Effector CD4-positive, alpha-beta T cell (primary cell): ENCODE measurements at places on chromosomes 4 and X.

GRCh38 chrX:82412858-82413257 lies 1095.2 kb upstream of the POU3F4 start:
- no peak for DNase-seq

DNA sequence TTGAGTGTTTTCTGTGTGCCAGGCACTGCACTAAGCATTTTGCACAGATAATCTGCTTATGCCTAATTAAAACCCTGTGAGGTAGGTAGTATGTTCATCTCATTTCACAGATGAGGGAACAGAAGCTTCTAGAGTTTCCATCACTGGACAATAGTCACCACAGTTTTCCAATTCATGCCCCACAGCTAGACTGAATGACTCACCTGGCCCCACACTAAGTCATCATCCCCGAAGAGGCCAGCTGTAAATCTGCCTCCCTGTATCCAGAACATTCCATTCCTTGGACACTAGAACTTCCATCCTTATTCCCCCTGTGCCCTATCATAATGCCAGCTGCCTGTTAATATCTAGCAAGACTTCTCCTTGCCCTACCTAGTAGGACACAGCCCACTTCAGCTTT lies 40.9 kb upstream of the NYX start:
- no peak for DNase-seq

GRCh38 chrX:77017093-77017492 lies 430.1 kb upstream of the FGF16 start:
- no peak for DNase-seq

- no peak for DNase-seq
Observed at GRCh38 chr4:172188248-172188988, 375.2 kb downstream of the GALNTL6 start.

DNA sequence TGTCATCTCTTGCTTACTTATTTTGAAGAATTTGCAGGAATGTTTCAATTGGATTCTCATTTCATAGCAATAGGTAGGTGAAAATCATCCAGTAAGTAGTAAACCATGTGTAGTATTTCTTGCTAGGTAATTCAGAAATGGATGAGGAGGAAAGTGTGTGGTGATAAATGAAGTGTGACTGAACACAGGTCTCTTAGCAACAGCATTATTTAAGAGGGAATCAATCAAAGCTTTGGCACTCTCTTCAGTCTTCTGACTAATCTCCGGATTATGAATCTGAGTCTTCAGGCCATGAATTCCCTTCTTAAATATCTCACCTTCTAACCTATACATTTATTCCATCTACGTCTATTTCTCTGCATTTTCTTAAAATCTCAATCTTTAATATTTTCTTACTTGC lies 55.8 kb upstream of the ARHGAP24 start:
- DNase-seq, result no peak

GRCh38 chr4:90159193-90159592 lies 32.0 kb downstream of the CCSER1 start:
- DNase-seq, result no peak

DNA sequence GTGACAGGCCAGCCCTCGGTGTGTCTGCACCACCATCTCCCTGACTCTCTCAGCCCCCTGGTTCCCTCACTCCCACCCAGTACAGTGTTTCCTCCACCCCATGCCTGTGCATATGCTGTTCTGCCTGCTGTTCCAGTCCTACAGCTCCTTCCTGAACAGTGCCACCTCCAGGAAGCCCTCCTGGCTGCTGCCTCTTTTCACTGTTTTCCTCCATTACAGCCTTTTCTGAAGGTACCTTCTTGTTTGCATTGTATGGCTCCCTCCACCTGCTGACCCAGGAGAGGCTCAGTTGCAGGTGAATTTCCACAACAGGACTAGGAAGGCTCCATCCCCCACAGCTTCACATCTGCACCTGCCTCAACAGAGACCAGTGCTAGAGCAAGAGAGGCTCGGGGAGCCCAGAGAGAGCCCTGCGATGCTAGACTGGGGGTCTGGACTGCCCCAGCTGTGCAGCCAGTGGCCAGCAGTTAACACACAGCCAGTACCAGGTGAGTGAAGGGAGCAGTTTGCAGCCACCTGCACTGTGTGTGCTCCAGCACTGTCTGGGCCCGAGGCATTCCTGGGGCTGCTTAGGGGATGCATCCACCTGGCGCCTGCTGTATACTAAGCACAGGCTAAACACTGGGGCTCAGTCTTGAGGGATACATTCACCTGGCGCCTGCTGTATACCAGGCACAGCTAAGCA lies 92.0 kb downstream of the ADRA2C start:
- no peak for DNase-seq

- no peak for DNase-seq
Observed at GRCh38 chr4:48792348-48793006, 12.4 kb upstream of the FRYL start.

DNA sequence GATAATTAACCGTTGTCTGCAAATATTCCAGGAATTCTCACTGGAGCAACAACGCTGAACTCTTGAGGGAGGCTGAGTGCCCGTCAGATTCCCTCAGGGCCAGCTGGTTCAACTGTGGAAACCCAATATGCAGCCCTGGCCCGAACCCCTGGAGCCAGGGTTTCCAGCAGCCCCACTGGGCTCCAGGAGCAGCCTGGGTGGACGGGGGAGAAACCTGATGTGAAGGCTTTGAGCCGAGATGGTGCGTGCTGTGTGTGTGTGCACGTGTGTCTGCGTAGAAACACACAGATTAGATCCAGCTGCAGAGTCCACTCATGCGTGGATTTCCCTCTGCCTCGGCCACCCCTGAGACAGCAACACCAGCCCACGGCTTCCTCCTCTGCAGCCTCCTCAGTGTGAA lies 19.4 kb upstream of the SLC25A6 start:
- no peak for DNase-seq

GRCh38 chrX:114584983-114585842 lies 1.3 kb downstream of the HTR2C start:
- no peak for DNase-seq

- no peak for DNase-seq
Observed at GRCh38 chr4:150976478-150977118, 38.5 kb downstream of the LRBA start.

DNA sequence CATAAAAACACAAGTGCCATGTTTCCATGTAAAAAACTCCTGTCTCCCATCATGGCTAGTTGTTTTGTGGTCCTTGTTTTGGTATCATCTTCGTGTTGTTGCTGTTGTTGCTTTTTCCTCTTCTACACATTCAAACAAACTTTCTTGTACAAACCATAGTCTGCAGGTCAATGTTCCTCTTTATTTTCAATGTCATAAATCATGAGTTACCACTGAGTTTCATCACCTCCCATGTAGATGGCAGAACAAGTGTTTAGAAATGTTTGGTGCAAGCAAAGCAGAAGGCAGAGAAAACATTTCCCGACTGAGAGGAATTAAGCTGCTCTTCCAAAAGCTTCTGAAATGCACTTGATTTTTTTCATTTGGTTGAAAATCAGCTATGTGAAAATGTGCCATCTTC lies 166.0 kb downstream of the ANTXR2 start:
- no peak for DNase-seq

DNA sequence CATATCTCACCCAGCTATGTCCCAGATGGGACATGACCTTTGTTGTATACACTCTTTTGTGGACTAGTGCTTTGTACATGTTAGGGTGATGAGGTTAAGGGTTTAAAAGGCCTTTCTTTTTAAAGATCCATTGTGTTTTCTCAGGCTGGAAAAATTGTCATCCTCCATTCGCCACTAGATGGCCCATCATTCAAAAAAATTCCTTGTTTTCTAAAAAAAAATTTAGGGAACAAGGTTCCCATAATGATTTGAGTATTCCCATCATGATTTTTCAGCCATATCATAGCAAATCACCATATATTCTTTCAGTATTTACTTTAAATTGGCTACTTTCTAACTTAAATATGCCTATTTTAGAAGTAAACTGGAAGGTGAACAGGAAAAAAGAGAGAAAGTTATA lies 91.9 kb upstream of the TMEM164 start:
- DNase-seq, result no peak

GRCh38 chr4:88177983-88178625 lies 19.7 kb upstream of the ABCG2 start:
- no peak for DNase-seq

DNA sequence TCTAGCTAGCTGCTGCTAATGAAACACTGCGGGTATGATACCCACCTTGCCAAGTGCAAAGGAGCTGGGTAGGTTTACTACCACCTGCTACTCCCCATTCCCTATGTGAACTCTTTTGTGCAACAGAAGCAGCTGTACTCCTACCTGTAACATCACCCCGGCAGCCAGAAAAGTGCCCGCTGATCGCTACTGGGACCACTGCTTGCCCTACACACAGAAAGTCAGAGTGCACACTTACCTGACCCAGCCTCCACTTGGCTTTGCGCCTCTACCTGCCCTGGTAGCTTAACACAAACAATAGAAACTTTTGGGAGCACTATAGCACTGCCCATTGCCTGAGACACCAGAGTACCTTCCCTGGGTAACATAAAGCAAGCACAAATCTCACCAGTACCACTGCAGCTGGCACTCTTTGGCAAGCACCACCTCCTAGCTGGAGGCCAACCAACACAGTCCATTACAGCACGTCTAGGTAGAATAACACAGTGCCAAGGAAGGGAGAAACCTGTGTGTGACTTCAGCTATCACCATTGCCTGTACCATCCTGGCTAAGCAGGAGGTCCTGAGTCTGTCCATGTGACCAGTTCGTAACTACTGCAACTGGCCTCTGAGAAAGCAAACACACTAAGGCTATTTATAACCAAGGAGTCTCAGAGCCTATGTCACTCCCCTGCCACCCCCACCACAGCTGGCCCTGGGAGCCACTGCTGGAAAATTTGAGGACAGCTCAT lies 80.1 kb downstream of the CENPC start:
- no peak for DNase-seq

- DNase-seq, result no peak
Observed at GRCh38 chr4:82261084-82261483, 112.7 kb downstream of the HNRNPD start.

GRCh38 chrX:13511241-13511943 lies 58.0 kb upstream of the EGFL6 start:
- DNase-seq, result no peak

- no peak for DNase-seq
Observed at GRCh38 chr4:153763404-153763803, 3.6 kb upstream of the RNF175 start.

DNA sequence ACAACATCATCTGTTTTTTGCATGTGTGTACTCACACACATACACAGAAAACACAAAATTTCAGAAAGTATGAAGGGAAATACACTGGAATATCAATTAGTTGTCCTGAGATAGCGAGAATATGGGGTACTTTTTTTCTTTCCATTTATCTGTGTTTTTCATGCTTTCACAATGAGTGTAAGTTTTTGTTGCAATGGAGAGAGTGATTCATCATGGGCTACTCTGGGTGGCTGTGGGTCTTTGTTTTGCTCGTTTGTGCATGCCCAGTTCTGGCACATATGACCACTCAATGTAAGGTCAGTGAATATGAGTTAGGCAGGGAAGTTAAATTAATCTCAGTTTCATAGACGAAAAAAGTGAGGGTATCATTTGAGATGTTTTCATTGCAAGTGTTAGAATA lies 26.9 kb downstream of the XK start:
- DNase-seq, result no peak

DNA sequence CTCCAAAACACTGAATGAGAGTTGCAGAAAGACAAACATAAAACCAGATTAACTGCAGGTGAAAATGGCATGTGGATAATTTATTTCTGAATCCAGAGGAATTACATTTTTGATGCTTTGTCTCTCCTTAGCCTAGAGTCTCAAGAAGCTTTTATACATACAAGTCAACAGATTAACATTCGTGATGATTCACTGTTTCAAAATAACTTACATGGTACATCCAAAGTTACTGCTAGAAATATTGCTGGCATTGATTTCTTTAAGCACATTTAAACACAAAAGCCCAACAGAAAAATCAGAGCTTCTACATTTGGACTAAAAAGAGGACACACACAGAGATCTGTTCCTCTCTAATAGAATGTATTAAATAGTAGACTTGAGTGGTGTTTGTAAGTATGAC lies 105.6 kb downstream of the AMELX start:
- DNase-seq, result no peak

- DNase-seq, result no peak
Observed at GRCh38 chr4:146051223-146051622, 112.6 kb upstream of the ZNF827 start.

- DNase-seq, result no peak
Observed at GRCh38 chr4:84264652-84265051, 234.4 kb downstream of the NKX6-1 start.

DNA sequence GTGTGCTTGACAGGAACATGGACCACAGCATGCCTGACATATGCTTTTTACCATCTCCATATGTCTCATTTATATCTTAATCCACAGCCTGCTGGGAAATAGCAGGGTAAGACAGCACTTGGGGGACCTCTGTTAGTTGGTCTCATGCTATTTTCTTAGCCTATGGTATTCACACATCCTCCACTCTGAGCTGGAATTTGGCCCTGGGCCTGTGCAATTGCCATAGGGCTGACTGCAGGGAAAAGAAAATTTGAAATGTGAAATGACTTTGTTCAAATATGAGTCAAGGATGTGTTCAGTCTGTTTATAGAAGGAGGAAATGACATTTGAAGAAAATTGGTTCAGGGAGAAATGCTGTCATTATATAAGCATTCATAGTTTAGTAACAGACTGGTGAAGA lies 9.6 kb upstream of the MAP7D3 start:
- DNase-seq, result no peak

DNA sequence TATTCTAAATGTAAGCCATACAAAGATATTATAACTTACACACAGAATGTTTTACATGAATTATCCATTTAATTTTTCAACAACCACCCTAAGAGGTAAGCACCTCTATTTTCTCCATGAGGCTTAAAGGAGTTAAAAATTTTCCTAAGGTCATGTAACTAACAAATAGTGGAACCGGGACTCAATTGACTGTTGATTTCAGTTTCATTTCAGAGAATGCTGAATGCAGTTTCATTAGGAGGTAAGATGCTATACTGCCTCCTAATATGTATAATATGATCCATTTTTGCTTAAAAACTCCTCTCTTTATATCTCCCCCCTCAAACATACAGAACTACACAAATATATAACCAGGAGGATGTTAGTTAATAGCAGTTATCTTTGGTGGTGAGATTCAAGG lies 29.1 kb downstream of the PHKA1 start:
- DNase-seq, result no peak

- DNase-seq, result no peak
Observed at GRCh38 chrX:20742106-20742505, 475.4 kb upstream of the RPS6KA3 start.

- no peak for DNase-seq
Observed at GRCh38 chr4:169931964-169932363, 94.2 kb downstream of the MFAP3L start.

- DNase-seq, result no peak
Observed at GRCh38 chrX:138127314-138127713, 561.4 kb downstream of the ZIC3 start.

DNA sequence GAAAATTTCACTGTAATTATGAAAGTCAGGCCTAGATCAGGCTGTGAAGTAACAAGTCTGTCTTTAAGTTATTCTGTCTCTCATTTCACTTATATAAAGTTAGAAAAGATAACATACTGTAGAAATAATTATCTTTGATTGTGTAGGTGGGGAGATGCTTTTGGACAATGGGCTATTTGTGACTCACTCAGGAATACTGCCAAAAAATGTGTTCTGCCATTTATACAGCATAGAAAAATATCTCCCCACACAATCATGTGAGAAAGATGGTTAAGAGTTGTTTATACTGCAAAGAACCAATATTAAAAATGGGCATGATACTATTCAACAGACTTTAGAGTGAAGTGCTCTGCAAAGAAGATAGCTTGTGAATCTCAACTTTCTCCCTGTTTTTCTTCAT lies 95.0 kb upstream of the GABRA2 start:
- DNase-seq, result no peak
